Renal cortex interstitium (tissue), 15 donors: ENCODE measurements at places on chromosomes 11 and 22. TPM values are rescaled to one million over a fixed set of nuclear protein-coding genes. Genes with fewer than 3 reads are reported as not detected.
A peak's percentile ranks its signal among the peaks of the same experiment; 100 is the strongest.

Gene TTC28
- polyA plus RNA-seq, result 33.1 TPM

Gene CDHR5
- 40.7 TPM for polyA plus RNA-seq

Gene PTH
- polyA plus RNA-seq, result not detected

Gene SLC22A12
- 3.1 TPM for polyA plus RNA-seq

DNA sequence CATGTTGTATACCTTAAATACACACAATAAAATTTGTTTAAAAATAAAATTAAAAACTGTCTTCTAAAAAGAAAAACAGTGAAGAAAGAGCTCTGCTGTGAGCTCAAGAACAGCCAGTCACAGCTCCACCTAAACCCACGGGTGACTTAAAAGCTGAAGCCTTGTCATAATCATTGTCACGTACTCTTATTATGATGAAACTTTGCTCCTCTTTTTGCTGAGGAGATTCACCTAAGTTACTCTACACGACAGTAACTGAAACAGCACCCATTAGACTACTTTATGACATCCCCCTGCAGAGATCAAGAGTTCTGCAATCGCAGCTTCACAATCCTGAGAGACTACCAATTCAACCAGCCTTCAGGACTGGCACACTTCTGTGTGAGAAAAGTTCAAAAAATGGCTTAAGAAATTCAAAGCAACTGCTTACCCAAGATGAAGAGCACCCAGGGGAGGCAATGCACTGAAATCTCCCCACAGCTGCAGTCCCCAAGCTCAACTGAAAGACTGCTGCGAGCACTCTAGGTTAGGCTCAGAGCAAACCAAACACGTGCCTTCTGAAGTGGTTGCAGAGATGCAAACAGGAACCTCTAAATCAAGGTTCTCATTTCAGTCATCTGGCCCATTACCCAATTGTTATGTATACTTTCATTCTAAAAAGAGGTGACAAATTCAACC lies at the start of gene JAML:
Gene JAML, minus strand, starts transcription at position 501 of the 678 bp plus-strand sequence. CDS start 10,145 bp downstream, outside the sequence.
- DNase-seq, result no peak

DNA sequence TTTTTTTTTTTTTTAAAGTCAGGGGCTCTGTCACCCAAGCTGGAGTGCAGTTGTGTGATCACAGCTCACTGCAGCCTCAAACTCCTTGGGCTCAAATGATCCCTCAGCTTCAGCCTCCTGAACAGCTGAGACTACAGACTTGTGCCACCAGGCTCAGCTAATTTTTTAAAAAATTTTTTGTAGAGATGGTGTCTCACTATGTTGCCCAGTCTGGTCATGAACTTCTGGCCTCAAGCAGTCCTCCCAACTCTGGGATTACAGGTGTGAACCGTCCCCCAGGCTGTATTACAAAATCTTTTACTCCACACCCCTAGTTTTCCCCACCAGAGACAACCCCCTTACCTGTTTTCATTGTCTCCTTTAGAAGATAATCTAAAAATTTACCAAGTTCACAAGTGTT lies 1.9 kb downstream of the CCDC117 start:
- DNase-seq, result no peak

DNA sequence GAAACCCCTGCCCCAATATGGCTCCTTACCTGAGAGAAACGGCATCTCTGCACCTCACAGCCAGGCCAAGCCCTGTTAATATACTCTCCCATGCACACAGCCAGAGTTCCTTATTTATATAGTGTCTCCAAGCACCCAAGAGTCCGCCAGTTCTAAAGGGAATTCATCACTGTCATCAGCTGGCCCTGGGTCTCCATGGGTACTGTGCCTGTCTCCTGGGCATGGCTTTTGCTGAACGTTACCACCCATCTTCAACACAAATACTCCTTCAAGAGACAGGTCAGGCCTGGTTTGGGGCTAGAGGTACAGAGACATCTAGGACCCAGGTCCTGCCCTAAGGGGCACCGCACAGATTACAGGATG lies 1.6 kb upstream of the ATG16L2 start:
- no peak for DNase-seq

- DNase-seq, result no peak
Measured at GRCh38 chr11:15793043-15793996, 563.0 kb downstream of the SOX6 start.

DNA sequence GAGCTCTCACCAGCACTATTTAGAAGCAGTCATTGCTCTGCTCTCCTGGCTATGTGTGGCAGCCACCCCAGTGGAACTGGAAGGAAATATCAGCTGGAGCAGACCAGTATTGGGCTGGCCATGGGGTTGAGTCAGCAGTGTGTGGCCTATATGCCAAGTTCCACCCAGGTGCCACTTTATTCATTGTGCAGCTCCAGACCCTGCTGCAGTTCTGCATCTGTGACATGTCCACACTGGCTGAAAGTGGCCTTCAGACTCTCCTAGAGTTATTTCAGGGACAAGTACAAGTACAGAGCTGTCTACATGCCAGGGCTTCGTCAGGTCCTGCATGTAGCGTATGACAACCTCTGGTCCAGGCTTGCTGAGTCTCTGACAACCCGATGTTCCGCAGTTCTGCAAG lies 55.2 kb downstream of the CABIN1 start:
- DNase-seq, result no peak

DNA sequence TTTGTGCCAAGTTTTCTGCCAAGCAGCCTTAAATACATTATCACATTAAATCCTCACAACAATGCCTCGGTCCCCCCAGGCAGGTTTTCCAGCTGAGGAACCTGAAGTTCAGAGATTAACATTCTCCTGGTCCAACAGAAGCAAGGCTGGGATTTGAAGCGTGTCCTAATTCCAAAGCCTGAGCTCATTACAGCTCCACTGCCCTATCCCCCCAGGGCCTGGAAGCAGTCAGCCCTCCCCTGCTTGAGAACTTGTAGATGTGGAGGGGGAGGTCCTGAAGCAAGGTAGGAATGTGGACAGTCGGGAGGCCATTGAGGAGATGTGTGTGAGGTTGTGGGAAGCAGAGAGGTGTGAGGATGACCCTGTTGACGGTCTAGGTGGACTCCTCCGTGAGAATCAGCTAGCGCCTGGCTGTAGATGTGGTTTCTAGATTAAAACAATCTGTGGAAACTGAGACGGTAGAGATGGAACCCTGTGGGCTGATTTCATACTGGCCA lies 8.1 kb downstream of the GRAMD1B start:
- peak; percentile 50 for DNase-seq
